ENCODE measurements at places on chromosomes 7 and 10. TPM values are rescaled to one million over a fixed set of nuclear protein-coding genes. Genes with fewer than 3 reads are reported as not detected.

DNA sequence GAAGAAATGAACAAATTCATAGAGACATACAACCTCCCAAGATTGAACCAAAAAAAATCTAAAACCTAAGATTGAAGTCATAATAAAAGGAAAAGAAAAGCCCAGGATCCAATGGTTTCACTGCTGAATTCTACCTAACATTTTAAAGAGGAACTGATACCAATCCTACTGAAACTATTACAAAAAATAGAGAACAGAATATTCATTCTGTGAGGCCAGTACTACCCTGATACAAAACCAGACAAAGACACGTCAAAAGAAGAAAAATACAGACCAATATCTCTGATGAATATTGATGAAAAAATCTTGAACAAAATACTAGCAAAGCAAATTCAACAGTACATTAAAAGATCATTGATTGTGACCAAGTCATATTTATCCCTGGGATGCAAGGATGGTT is 128.5 kb upstream of the STEAP1 start:
- H3K27ac ChIP-seq: no peak overlapping the region
- H3K27me3 ChIP-seq: no peaks in the 10 kb centered on the region

- H3K4me3 ChIP-seq: no peak overlapping the region
- H3K4me1 ChIP-seq: peaks cover 17% of the 10 kb centered on the region
- no peaks in the 10 kb centered on the region for H3K27me3 ChIP-seq
- H3K27ac ChIP-seq: peak overlapping the region; percentile 76
Measured at GRCh38 chr7:27112955-27113949, 10.8 kb upstream of the HOXA2 start.

DNA sequence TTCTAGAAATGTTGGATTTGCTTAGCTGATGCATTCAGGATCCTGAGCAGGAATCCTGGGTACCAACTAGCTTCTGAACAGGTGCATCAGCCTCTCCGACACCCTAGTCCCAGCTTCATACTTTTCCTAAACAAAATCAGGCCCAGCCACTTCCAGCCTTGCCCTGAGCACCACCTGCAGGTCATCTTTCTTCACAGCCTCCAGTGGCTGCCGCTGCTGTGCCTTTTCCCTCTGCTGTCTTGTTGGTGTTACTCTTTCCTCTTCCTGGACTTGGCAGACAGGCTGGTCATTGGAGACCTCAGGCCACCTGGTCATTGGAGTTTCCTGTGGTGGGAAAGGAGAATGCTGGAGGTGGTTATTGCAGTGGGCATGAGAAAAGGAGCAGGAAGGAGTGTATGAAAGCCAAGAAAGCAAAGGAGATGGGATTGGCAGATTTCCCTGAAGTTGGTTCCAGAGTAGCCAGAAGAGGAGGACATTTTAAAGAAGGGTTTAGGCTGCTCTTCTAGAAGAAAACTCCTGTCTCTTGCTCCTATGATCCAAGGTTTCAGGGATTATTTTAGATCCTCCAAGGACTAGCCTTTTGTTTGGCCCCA is 48.2 kb upstream of the NFKB2 start:
- H3K4me1 ChIP-seq: peaks cover 10% of the 10 kb centered on the region
- no peaks in the 10 kb centered on the region for H3K27me3 ChIP-seq
- DNase-seq: peak; percentile 67
- H3K36me3 ChIP-seq: no peaks in the 10 kb centered on the region

- no peak for DNase-seq
- H3K27ac ChIP-seq: no peak overlapping the region
- no peaks in the 10 kb centered on the region for H3K36me3 ChIP-seq
- no peak overlapping the region for H3K4me3 ChIP-seq
- no peaks in the 10 kb centered on the region for H3K4me1 ChIP-seq
- H3K27me3 ChIP-seq: no peaks in the 10 kb centered on the region
Measured at GRCh38 chr7:29881724-29882123, 75.4 kb downstream of the WIPF3 start.

DNA sequence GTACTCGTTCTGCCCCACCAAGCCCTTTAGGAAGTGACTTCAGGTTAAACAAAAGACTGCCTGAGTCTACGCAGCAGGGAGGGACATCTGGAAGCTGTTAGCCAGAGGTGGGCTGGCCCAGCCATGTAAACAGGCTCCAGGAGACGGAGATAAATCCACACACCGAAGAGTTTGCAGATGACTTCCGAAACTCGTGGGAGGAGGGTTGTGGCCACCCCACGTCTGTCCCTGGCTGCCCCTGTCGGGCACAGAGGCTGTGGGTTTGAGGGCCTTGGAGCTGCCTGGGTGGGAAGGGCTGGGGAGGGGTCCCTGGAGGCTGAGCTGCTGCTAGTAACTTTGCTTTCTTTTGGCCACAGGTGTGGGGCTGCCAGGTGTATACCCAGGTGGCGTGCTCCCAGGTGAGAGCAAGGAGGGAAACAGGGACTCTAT is 15.6 kb downstream of the ELN start:
- no peaks in the 10 kb centered on the region for H3K36me3 ChIP-seq
- H3K27ac ChIP-seq: no peak overlapping the region
- no peaks in the 10 kb centered on the region for H3K27me3 ChIP-seq
- no peak overlapping the region for H3K4me3 ChIP-seq
- H3K4me1 ChIP-seq: no peaks in the 10 kb centered on the region

DNA sequence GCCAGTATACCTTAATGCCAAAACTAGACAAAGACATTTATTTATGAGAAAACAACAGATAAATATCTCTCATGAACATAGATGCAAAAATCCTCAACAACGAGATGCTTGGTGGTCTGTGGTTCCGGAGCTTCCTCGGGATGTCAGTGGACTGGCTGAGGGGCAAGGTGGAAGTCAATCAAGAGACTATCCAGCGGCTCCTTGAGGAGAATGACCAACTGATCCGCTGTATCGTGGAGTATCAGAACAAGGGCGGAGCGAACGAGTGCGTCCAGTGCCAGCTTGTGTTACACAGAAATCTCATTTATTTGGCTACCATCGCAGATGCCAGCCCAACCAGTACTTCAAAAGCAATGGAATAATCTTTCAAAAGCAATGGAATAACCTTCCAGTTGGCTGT is 60.0 kb upstream of the PARD3 start:
- no peaks in the 10 kb centered on the region for H3K4me1 ChIP-seq
- no peaks in the 10 kb centered on the region for H3K36me3 ChIP-seq
- DNase-seq: no peak
- no peak overlapping the region for H3K27ac ChIP-seq
- no peaks in the 10 kb centered on the region for H3K27me3 ChIP-seq

DNA sequence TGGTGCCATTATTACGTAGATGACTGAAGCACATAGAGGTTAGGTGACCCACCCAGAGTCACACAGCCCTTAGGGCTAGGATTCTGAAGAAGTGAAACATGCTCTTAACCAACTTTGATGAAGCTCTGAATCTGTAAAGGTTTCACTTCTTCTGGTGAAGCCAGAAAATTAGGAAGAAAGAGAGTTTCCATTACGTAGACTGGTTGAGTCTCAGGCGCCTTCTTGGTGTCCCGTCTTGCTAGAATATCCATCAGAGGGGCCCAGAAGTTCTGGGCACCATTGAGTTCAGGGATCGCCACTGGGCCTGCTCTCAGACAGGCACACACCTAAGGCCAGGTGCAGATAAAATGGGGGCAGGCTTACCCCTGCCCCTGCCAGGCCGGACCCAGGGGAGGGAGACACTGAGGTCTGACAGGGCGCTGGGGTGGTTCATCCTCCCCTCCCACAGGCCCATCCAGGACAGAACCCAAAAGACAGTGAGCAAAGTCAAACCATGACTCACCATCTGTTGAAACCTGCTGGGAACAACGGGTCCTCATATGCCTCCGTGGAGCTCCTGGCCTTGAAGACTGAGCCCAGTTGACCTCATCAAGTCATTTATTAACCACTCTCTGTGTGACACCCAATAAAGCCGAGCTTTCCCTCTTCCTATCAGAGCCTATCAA is 33.2 kb downstream of the DRGX start:
- H3K27ac ChIP-seq: no peak overlapping the region
- H3K36me3 ChIP-seq: no peaks in the 10 kb centered on the region
- DNase-seq: no peak
- H3K4me3 ChIP-seq: no peak overlapping the region

GRCh38 chr7:154903083-154903731 is 99.7 kb downstream of the PAXIP1 start:
- H3K27me3 ChIP-seq: no peaks in the 10 kb centered on the region
- no peaks in the 10 kb centered on the region for H3K36me3 ChIP-seq
- H3K27ac ChIP-seq: no peak overlapping the region
- H3K4me1 ChIP-seq: no peaks in the 10 kb centered on the region
- no peak for DNase-seq

GRCh38 chr7:71982851-71983250 is 429.3 kb downstream of the CALN1 start:
- no peaks in the 10 kb centered on the region for H3K27me3 ChIP-seq
- H3K36me3 ChIP-seq: no peaks in the 10 kb centered on the region
- H3K27ac ChIP-seq: no peak overlapping the region
- no peak overlapping the region for H3K4me3 ChIP-seq
- no peaks in the 10 kb centered on the region for H3K4me1 ChIP-seq

- DNase-seq: no peak
- no peaks in the 10 kb centered on the region for H3K36me3 ChIP-seq
- no peak overlapping the region for H3K4me3 ChIP-seq
- no peak overlapping the region for H3K27ac ChIP-seq
- no peaks in the 10 kb centered on the region for H3K27me3 ChIP-seq
Measured at GRCh38 chr7:157829491-157829890, 492.7 kb downstream of the DNAJB6 start.

GRCh38 chr10:133400624-133401424 is 6.9 kb downstream of the MTG1 start:
- H3K27ac ChIP-seq: no peak overlapping the region
- H3K36me3 ChIP-seq: peaks cover 57% of the 10 kb centered on the region
- H3K27me3 ChIP-seq: no peaks in the 10 kb centered on the region
- DNase-seq: peak; percentile 33
- H3K4me3 ChIP-seq: no peak overlapping the region

DNA sequence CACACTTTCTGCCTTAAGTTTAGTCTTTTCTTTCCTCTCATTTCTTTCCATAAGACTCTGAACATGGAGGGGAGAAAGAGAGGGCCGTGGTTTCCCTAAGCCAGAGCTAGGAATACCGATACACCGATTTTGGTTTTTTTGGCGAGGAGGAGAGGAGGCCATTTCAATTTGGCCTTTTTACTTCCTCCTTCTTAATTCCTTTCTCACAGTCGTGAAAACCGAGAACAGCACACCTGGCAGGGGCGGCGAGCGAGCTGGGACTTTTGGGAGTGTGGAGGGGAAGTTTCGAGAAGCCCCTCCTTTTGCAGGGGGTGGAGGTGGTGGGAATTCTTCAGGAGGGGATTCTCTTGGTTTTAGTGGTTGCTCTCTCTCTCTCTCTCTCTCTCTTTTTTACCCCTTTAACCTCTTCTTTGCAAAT is 6.2 kb downstream of the GATA3 start:
- H3K36me3 ChIP-seq: no peaks in the 10 kb centered on the region
- H3K27me3 ChIP-seq: no peaks in the 10 kb centered on the region
- H3K4me3 ChIP-seq: no peak overlapping the region
- no peak overlapping the region for H3K27ac ChIP-seq
- DNase-seq: no peak

- H3K4me3 ChIP-seq: no peak overlapping the region
- H3K36me3 ChIP-seq: no peaks in the 10 kb centered on the region
- peaks cover 18% of the 10 kb centered on the region for H3K4me1 ChIP-seq
- peak overlapping the region; percentile 61 for H3K27ac ChIP-seq
- DNase-seq: no peak
- H3K27me3 ChIP-seq: no peaks in the 10 kb centered on the region
Measured at GRCh38 chr10:103764296-103765088, 90.9 kb downstream of the SH3PXD2A start.

DNA sequence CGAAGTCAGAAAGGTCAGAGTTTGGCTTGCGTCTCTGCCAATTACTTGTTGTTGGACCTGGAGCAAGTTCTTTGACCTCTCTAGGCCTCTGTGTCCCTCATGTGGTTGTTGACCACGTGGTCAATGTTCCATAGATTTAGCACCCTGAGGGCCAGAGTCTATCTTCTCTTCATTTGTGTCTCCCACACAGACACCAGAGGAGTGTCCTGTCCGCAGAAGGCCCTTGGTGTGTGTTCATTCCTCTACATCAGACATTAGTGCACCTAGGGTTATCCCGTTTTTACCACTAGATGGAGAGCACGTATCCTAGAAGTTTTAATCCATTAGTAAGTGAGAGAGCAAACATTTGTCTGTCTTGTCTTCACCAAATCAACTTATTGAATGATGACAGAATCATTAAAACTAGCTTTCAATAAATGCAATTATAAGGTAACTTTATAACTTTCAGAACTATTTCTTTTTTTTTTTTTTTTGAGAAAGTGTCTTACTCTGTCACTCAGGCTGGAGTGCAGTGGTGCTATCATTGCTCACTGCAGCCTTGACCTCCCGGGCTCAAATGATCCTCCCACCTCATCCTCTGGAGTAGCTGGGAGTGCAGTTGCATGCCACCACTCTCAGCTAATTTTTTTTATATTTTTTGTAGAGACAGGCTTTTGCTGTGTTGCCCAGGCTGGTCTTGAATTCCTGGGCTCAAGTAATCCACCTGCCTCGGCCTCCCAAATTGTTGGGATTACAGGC is 122.5 kb upstream of the ANKRD1 start:
- H3K4me1 ChIP-seq: peaks cover 15% of the 10 kb centered on the region
- no peaks in the 10 kb centered on the region for H3K27me3 ChIP-seq
- peak; percentile 71 for DNase-seq

Gene RHOBTB1
- 122 TPM for total RNA-seq

Gene EGFR
- 71.9 TPM for total RNA-seq

Gene SVOPL
- 1.2 TPM for total RNA-seq

Gene RADIL
- total RNA-seq: 0.86 TPM

Gene CDNF
- 2.3 TPM for total RNA-seq

Gene PNLIPRP2
- 0.93 TPM for total RNA-seq

Gene ITGA8
- 17.4 TPM for total RNA-seq

Measured in adrenal gland (tissue), 19 donors.